ENCODE measurements at places on chromosomes 6 and 20. TPM values are rescaled to one million over a fixed set of nuclear protein-coding genes. Genes with fewer than 3 reads are reported as not detected.
A peak's percentile ranks its signal among the peaks of the same experiment; 100 is the strongest.

GRCh38 chr20:34579191-34579978 is 20.9 kb downstream of the MAP1LC3A start:
- H3K4me1 ChIP-seq, result peaks cover 31% of the 10 kb centered on the region
- no peak overlapping the region for H3K4me3 ChIP-seq
- H3K27me3 ChIP-seq, result no peaks in the 10 kb centered on the region
- no peak overlapping the region for H3K27ac ChIP-seq
- H3K36me3 ChIP-seq, result peaks cover 7% of the 10 kb centered on the region

DNA sequence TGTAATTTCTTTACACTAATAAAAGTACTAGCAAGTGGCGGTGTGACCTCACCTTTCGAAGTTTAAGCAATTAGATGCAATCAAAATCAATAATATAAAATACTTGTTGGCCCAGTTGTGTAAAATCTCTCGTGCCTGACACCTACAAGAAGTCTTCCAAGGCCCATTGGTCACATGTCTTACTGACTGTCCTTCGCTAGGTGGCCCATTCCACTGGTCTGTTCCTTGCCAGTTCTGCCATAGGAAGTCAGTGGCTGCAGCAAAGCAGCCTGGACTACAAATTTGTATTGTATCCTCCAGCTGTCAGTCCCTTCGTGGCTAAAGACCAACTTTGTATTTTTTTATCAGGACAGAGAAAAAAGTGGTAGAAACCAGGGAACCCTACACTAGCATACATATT is 61.8 kb downstream of the CYB5R4 start:
- DNase-seq, result no peak
- no peak overlapping the region for H3K27ac ChIP-seq
- H3K27me3 ChIP-seq, result no peaks in the 10 kb centered on the region

- 0 out of 2 replicates have a peak, but pooled peaks cover 2% of the 10 kb centered on the region for H3K4me1 ChIP-seq
- H3K27ac ChIP-seq, result no peak overlapping the region
- no peaks in the 10 kb centered on the region for H3K36me3 ChIP-seq
- 0 out of 2 replicates have a peak, but pooled peaks cover 3% of the 10 kb centered on the region for H3K27me3 ChIP-seq
- H3K4me3 ChIP-seq, result no peak overlapping the region
Observed at GRCh38 chr6:12635813-12636212, 80.8 kb upstream of the PHACTR1 start.

GRCh38 chr6:167655174-167655821 is 171.4 kb upstream of the AFDN start:
- no peak overlapping the region for H3K27ac ChIP-seq
- no peaks in the 10 kb centered on the region for H3K4me1 ChIP-seq
- H3K4me3 ChIP-seq, result no peak overlapping the region
- no peak for DNase-seq
- H3K36me3 ChIP-seq, result no peaks in the 10 kb centered on the region

DNA sequence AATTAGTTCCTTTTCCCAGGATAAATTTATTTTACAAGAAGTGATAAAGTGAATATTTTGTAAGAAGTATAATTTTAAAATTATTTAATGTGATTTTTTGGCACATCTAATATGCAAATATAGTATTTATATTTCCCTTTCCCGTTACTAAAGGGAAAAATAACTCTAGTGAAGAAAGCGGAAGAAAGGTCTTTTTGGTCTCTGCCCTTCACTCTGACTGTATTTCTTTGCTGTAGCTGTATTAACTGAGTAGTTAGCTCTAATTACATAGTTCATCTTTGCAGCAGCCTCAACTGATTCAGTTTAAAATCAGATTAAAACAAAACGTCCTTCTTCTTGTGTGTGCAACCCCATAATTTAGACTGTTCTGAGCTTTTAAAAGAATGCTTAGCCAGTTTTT is 57.4 kb upstream of the RNF144B start:
- no peak overlapping the region for H3K27ac ChIP-seq
- H3K4me3 ChIP-seq, result no peak overlapping the region
- DNase-seq, result no peak
- H3K27me3 ChIP-seq, result no peaks in the 10 kb centered on the region
- no peaks in the 10 kb centered on the region for H3K4me1 ChIP-seq

GRCh38 chr20:35006009-35006408 is 50.3 kb downstream of the MYH7B start:
- no peaks in the 10 kb centered on the region for H3K4me1 ChIP-seq
- no peak overlapping the region for H3K27ac ChIP-seq
- no peaks in the 10 kb centered on the region for H3K27me3 ChIP-seq
- no peak for DNase-seq

GRCh38 chr6:148021699-148022098 is 320.9 kb upstream of the SASH1 start:
- no peak overlapping the region for H3K4me3 ChIP-seq
- no peaks in the 10 kb centered on the region for H3K27me3 ChIP-seq
- H3K4me1 ChIP-seq, result 0 out of 2 replicates have a peak, but pooled peaks cover 4% of the 10 kb centered on the region
- H3K36me3 ChIP-seq, result no peaks in the 10 kb centered on the region

DNA sequence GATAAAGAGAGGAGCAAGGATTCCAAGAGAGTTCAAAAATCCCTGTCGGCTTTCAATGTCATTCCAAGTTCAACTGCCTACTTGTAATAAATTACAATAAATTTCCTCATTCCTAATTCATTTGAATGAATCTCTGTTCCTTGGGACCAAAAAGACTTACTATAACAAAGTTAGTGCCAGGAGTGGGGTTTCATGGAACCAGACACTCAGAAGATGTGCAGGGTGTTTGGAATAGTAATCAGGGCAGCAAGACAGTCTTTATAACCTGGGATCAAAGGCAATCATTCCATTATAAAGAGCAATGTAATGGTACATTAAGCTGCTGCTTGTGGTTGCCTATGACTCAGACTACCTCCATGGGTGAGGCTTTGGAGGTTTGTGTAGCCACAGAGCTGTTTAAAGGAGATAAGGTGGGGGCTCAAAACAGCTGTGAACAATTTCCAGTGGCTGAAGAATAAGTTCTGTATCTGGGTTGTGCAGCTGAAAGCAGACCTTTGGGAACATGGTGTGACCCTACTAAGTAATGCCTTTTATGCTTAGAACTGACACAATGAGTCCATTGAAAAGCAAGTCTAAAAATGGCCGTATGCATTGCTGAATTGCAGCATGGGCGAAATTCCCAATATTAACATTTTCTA is 159.9 kb downstream of the LINC00237 start:
- H3K4me3 ChIP-seq, result no peak overlapping the region
- H3K27me3 ChIP-seq, result no peaks in the 10 kb centered on the region
- H3K36me3 ChIP-seq, result no peaks in the 10 kb centered on the region

GRCh38 chr6:23106951-23107350 is 537.6 kb downstream of the HDGFL1 start:
- no peaks in the 10 kb centered on the region for H3K27me3 ChIP-seq
- no peak for DNase-seq
- H3K27ac ChIP-seq, result 0 out of 2 replicates have a peak overlapping the region, but pooled peaks have one; percentile 25
- H3K36me3 ChIP-seq, result no peaks in the 10 kb centered on the region

- DNase-seq, result no peak
- no peaks in the 10 kb centered on the region for H3K36me3 ChIP-seq
- H3K4me3 ChIP-seq, result no peak overlapping the region
Observed at GRCh38 chr6:138204792-138205384, 13.4 kb downstream of the PBOV1 start.

DNA sequence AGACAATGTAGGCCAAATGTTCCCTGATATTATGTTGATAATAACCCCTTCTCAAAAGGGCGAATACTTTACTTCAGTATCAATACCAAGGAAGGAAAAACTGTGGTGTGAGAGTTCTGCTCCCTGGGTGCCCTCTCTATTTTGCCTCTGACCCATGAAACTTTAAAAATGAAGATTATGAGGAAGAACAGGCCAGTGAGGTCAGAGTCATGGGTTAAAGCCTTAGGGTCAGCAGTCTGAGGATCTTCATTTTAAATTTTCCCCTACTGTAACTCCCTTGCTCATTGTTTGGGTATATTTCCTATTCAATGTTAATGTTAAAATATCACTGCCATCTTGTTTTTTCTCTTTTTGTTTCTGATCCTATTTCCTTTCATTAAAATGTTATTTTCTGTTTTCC is 47.9 kb downstream of the PRKN start:
- no peaks in the 10 kb centered on the region for H3K4me1 ChIP-seq
- no peaks in the 10 kb centered on the region for H3K36me3 ChIP-seq
- no peaks in the 10 kb centered on the region for H3K27me3 ChIP-seq
- no peak overlapping the region for H3K4me3 ChIP-seq
- DNase-seq, result no peak
- H3K27ac ChIP-seq, result no peak overlapping the region

DNA sequence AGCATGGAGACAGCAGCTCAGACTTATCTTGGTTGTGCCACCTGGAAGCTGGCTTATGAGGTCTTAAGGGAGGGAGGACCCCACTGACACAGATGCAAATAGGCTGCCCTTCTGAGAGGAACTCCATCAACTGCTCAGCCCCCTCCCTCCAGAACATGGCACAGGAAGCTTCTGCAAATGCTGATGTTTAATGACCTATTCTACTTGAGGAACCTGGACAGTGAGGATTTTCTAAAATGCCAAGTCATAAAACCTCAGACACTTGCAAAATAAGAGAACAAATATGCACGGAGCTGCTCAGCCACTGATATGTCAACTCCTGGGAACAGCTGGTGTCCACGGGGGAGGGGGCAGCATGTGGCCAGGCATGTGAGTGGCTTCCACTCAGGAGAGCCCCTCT is 3.5 kb downstream of the CST9 start:
- no peak for DNase-seq
- H3K27ac ChIP-seq, result no peak overlapping the region
- H3K36me3 ChIP-seq, result no peaks in the 10 kb centered on the region
- H3K4me3 ChIP-seq, result no peak overlapping the region
- 0 out of 2 replicates have a peak, but pooled peaks cover 4% of the 10 kb centered on the region for H3K4me1 ChIP-seq

- no peak overlapping the region for H3K4me3 ChIP-seq
- H3K27ac ChIP-seq, result no peak overlapping the region
- H3K27me3 ChIP-seq, result no peaks in the 10 kb centered on the region
- no peaks in the 10 kb centered on the region for H3K36me3 ChIP-seq
Observed at GRCh38 chr6:38631186-38631783, 8.4 kb downstream of the BTBD9 start.

- no peaks in the 10 kb centered on the region for H3K36me3 ChIP-seq
- H3K27ac ChIP-seq, result no peak overlapping the region
- H3K4me1 ChIP-seq, result peaks cover 27% of the 10 kb centered on the region
- DNase-seq, result no peak
- H3K27me3 ChIP-seq, result no peaks in the 10 kb centered on the region
Observed at GRCh38 chr6:6688283-6688682, 99.8 kb downstream of the LY86 start.

- DNase-seq, result no peak
- H3K4me3 ChIP-seq, result no peak overlapping the region
- H3K27ac ChIP-seq, result no peak overlapping the region
- H3K4me1 ChIP-seq, result peaks cover 7% of the 10 kb centered on the region
Observed at GRCh38 chr6:12165722-12166280, 124.4 kb upstream of the EDN1 start.

DNA sequence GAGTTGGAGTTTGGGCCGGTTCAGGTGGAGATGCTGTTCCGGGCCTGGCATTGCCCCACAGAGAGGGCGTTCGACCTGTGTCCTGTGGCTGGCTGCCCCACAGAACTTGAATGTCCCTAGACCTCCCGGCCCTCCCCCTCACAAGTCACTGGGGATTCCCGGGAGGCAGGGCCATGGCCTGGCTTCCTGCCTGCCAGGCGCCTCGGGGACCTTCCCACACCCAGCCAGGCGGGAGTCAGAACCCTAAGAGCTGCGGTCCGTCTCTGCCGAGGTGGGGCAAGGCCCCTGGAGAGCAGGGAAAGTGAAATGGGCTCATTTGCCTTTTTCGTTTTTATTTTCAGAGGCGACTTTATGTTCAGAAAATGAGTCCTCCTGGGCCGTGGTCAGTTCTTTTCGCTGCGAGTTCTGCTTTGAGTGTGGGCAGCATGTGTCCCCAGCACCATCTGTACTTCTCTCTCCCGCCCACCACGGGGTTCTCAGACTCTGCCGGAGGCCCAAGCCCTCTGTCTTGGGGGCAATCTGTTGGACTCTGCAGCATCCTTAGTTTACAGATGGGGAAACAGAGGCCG is 8.5 kb downstream of the RBM38 start:
- H3K4me3 ChIP-seq, result no peak overlapping the region
- H3K36me3 ChIP-seq, result peaks cover 60% of the 10 kb centered on the region
- H3K27ac ChIP-seq, result no peak overlapping the region
- H3K4me1 ChIP-seq, result peaks cover 29% of the 10 kb centered on the region
- DNase-seq, result peak; percentile 38

DNA sequence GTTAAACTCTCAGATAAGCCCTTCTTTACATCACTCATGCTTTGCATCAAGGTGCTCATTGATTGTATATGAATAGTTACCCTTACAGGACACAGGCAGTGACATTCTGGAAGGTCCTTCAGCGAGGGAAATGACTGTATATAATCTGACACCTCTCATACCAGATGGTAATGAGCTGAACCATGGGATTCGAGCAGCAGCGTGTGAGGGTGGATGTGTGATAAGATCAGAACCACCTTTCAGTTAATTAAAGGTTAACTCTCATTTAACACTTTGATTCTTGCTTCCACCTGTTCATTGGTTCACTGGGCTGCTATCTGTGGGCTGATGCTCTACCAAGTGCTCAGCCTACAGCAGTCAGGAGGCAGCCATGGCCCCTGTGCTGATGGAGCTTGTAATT is 24.2 kb downstream of the NEDD9 start:
- no peak overlapping the region for H3K27ac ChIP-seq
- peaks cover 40% of the 10 kb centered on the region for H3K4me1 ChIP-seq
- no peak for DNase-seq
- H3K4me3 ChIP-seq, result no peak overlapping the region

GRCh38 chr6:135066397-135066796 is 11.8 kb upstream of the HBS1L start:
- DNase-seq, result no peak
- H3K4me1 ChIP-seq, result no peaks in the 10 kb centered on the region
- H3K36me3 ChIP-seq, result no peaks in the 10 kb centered on the region
- H3K27me3 ChIP-seq, result peaks cover 7% of the 10 kb centered on the region
- no peak overlapping the region for H3K4me3 ChIP-seq
- H3K27ac ChIP-seq, result no peak overlapping the region

GRCh38 chr6:35052694-35053565 is 88.2 kb downstream of the TCP11 start:
- no peak overlapping the region for H3K27ac ChIP-seq
- H3K27me3 ChIP-seq, result no peaks in the 10 kb centered on the region
- peaks cover 36% of the 10 kb centered on the region for H3K4me1 ChIP-seq
- H3K36me3 ChIP-seq, result 0 out of 2 replicates have a peak, but pooled peaks cover 2% of the 10 kb centered on the region
- no peak overlapping the region for H3K4me3 ChIP-seq

Gene BLOC1S5
- 22.0 TPM for total RNA-seq

Gene TMC2
- not detected for total RNA-seq

Gene SYNGAP1
- 1.1 TPM for total RNA-seq

Gene AKAP7
- total RNA-seq, result 5.9 TPM

Gene INSM1
- not detected for total RNA-seq

Gene PROKR2
- not detected for total RNA-seq

Gene FKBP1C
- total RNA-seq, result 0.09 TPM

Gene TBXT
- not detected for total RNA-seq

Gene L3MBTL1
- not detected for total RNA-seq

Gene PPP1R14C
- total RNA-seq, result not detected

Gene BPI
- 0.11 TPM for total RNA-seq

Gene SMLR1
- total RNA-seq, result not detected

Gene SLC4A11
- total RNA-seq, result not detected

All from SJSA1 (cell line).